ENCODE measurements at places on chromosomes 16 and 17. TPM values are rescaled to one million over a fixed set of nuclear protein-coding genes. Genes with fewer than 3 reads are reported as not detected.

The DHRS7C gene
- total RNA-seq, result 79.3 TPM

GRCh38 chr16:2244301-2244700, 7.1 kb downstream of the ECI1 start:
- no peak for DNase-seq

GRCh38 chr16:83187405-83187804, 560.6 kb downstream of the CDH13 start:
- DNase-seq, result no peak

DNA sequence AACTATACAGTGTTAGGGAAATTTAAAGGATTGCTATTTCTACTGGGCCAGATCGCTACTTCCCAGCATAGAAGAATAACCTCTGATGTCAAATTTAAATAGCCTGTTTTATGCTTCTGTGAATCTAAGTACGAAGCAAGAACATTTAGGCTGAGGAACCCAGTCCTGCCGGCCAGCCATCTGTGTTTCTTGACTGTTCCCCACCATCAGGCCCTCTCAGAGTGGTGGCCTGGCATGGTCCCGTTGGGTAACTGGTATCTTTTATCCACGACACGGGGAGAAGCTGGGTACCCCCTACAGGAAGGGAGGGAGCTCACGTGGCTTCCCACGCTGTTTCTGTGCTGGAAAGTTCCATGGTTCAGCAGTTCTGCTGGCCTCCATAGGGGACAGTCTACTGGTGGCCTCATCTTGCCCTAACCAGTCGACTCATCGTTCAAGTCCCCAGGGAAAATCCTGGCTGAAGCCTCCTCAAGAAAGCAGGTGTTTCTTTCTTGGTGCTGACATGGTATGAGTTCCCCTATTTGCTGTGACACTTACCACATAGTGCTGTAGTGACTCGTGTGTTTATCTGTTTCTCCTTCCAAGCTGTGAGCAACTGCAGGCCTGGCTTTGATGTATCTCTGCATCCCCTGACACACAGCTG, 201.7 kb upstream of the NLRP1 start:
- no peak for DNase-seq

DNA sequence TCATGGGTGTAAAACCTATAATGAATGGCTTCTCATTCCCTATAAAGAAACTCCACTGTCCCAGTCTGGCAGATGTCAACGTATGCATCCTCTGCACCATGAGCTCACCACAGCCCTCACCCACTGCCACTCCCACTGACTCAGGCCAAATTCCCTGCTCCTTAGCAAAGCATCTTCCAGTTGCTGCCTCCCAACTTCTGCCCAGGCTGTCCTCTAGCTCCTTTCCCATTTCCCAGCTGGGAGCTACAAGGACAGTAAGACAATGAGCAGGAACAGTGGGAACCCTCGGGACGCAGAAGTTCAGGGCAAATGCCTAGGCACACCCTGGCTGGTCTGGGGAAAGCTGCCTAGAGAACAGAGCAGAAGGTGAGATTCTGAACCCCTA, 9.1 kb upstream of the THAP11 start:
- DNase-seq, result no peak

- DNase-seq, result no peak
Measured at GRCh38 chr17:74245145-74245831, 28.7 kb upstream of the DNAI2 start.

The KCTD2 gene
- 28.4 TPM for total RNA-seq

GRCh38 chr17:45131616-45132319, 547 bp downstream of the PLCD3 start:
- DNase-seq, result no peak

GRCh38 chr17:60231691-60232090, 81.9 kb downstream of the CA4 start:
- DNase-seq, result no peak

The SYNGR2 gene
- 129 TPM for total RNA-seq

The KCNG4 gene
- total RNA-seq, result not detected

DNA sequence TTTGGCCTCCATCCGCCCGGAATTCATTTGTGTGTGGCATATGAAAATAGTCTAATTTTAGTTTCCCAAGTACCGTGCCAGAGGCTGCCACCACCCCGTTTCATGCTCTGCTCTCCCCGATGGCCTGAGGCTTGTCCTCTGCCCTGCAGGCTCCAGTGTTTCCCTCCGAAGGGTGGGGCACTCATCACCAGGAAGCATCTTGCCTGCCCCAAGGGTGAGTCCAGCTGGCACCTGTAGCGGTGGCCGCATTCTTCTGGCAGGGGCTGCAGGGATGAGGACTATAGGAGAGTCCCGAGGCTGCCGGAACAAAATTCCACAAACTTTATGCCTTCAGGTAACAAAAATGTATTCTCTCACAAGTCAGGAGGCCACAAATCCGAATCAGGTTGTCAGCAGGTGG, 23.1 kb upstream of the CMIP start:
- no peak for DNase-seq

GRCh38 chr16:3752984-3753383, 35.7 kb upstream of the TRAP1 start:
- DNase-seq, result no peak

GRCh38 chr16:70508752-70509151, 14.6 kb downstream of the COG4 start:
- no peak for DNase-seq

The CCL14 gene
- 13.0 TPM for total RNA-seq

GRCh38 chr16:9489835-9490467, 398.5 kb downstream of the HAPSTR1 start:
- DNase-seq, result peak; percentile 60

GRCh38 chr17:60269417-60269816, 119.6 kb downstream of the CA4 start:
- no peak for DNase-seq

DNA sequence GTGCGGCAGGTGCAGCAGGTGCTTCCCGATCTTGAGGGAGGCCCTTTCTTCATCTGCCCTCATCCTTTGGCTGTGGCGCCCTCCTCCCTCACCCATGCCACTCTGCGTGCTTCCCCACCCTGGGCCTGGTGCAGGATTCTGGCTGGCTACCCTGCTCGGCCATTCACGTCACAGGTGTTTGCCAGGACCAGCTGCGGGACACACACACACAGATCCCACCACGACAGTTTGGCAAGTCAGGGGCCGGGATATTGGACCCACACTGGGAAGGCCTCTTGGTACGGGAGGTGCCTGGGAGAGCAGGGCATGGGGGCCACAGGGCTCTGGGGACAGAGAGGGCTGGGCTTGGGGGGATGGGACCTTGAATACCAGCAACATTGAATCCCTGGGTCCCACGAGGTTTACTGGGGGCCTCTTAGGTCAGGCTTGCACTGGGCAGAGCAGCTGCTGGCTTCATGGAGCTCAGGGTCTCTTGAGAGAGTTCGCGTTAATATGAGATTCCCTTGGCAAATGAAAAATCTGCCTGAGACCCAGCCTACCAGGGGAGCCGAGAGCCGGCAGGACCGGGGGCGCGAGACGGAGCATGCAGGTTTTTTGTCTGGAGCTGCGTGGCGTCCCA, 15.1 kb downstream of the ADCY7 start:
- no peak for DNase-seq

The VMO1 gene
- 3.9 TPM for total RNA-seq

DNA sequence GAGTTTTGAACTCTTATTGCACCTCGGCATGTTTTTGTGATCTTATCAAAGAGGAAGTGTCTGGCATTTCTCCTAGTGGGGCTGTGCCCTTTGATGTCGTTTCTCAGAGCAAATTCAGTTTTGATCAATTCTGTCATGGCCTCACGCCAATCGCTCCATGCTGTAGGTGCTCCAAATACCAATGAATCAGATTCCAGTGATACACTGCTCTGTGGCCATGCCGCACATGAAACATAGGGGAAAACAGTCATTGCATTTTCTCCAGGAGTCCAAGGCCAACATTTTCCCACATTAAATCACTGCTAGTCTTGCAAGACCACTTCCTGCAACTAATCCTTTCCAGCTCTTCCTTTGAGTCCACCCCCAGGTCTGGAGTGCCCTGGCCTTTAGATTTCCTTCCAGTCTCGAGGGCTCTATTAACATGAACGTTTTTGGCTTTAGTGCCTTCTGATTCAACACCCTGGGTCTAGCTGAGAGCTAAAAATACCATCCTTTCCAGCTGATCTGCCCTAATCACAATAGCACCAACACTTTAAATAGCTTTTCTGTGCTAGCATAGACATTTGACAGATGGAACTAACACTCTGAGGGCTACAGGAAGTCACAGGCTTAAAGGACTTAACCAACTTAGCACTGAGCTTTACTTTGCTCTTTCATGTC, 18.2 kb upstream of the RASL10B start:
- DNase-seq, result no peak

DNA sequence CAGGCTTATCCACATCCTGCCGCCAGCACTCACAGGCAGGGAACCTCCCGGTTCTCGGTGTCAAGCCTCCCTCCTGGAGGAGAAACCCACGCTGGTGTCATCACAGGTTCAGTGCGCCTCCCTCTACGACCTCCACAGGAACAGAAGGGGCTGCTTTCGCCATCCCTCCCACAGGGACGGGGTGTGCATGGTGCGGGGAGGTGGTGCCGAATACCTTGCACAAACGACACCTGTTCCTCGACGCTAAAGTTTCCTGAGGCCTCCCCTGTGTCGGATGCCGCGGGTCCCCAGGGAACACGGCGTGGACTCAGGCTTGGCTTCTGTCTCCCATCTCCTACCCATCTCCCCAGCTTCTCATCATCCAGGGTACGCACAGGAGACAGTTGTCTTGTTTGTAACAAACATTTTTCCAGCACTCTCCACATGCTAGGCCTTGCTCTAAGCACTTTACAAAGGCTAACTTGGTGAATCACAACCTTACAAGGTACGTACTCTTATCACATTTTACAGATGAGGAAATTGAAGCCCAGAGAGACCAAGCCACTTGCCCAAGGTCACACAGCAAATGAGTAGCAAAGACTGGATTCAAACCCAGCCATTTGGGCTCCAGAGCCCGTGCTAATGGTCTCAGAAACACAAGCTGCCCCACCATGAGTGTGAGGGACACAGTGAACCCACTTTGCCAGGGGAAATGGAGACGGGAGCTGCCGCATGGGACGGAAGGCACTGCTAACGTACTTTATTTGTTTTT, 271.6 kb downstream of the C16orf95 start:
- DNase-seq, result no peak

The MT1G gene
- 7.2 TPM for total RNA-seq

- DNase-seq, result peak; percentile 95
Measured at GRCh38 chr17:29613352-29613837, 9.3 kb downstream of the CORO6 start.

- DNase-seq, result no peak
Measured at GRCh38 chr16:87244636-87245197, 72.5 kb downstream of the C16orf95 start.

Measured in right atrium auricular region (tissue), 2 donors.